ENCODE measurements at places on chromosomes 11 and 22.

- no peak for DNase-seq
Observed at GRCh38 chr11:131464461-131464860, 94.0 kb downstream of the NTM start.

DNA sequence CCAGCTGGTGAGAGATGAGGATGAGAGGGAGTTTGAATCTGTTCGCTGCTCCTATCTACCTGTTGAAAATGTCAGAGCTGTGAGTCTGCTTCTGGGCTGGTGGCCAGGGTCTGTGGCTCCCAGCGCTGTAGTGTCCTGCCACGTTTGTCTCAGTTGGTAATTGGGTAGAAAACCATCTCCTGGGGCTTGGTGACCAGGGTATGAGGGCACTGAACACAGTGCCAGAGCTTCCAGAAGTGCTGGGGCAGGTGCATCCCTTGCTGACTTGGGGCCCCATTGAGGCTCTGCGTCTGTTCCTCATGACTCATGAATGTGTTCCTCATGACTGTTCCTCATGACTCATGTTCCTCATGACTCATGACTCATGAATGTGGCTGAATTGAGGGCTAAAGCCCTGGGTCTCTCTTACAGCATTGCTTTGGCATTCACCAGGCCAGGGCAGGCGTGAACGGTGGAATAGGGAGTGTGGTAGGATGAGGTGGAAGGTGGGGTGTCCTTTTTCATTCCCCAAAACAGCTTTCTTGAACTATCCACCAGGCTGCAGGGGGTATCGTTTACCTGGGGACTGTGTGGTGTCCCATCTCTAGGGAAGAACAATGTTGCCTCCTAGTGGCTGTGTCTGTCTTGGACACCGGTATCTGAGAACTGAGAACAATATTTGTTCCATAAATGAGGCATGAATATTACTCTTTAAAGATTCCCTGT, 139.5 kb downstream of the COMMD9 start:
- no peak for DNase-seq

- no peak for DNase-seq
Observed at GRCh38 chr11:26331911-26332571, at the start of gene ANO3. ANO3 (plus strand) TSS chr11:26332130; CDS start chr11:26332276, 146 bp downstream.

DNA sequence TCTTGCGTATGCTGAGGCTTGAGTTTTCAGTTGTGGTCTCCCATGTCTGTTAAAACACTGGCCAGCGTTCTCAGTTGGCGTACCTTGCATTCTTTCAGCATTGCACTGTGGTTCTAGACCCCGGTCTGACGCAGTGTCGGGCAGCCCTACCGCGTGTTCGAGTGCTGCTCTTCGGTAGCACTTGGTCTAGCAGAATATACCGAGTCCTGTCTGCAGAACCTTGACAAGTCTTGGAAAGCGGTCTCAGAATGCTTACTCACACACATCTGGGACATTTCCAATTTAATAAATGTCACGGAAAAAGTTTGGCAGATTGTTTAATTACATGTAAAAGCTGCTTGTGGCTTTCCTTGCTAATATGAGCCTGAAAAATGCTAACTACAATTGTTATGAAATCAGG, 32.6 kb downstream of the PPFIA1 start:
- no peak for DNase-seq

DNA sequence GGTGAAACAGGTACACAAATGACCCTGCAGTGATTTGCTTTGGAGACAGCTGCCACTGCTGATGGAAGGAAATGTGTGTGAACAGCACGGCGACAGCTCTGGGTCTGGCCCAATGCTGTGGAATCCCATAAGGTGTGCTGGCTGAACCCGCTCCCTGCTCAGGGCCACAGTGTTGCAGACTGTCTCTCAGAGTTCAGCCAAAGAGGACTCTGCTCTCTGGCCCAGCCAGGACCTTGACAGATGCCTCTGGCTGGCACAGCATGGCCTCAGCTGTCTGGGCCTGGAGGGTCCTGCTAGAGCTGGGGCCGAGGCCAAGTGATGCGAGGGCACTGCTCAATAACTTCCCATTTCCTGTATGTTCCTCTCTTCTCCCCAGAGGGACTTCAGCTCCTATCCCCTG, 5.3 kb upstream of the ABCC8 start:
- no peak for DNase-seq

- DNase-seq: no peak
Observed at GRCh38 chr11:34488855-34489557, 24.6 kb downstream of the ELF5 start.

DNA sequence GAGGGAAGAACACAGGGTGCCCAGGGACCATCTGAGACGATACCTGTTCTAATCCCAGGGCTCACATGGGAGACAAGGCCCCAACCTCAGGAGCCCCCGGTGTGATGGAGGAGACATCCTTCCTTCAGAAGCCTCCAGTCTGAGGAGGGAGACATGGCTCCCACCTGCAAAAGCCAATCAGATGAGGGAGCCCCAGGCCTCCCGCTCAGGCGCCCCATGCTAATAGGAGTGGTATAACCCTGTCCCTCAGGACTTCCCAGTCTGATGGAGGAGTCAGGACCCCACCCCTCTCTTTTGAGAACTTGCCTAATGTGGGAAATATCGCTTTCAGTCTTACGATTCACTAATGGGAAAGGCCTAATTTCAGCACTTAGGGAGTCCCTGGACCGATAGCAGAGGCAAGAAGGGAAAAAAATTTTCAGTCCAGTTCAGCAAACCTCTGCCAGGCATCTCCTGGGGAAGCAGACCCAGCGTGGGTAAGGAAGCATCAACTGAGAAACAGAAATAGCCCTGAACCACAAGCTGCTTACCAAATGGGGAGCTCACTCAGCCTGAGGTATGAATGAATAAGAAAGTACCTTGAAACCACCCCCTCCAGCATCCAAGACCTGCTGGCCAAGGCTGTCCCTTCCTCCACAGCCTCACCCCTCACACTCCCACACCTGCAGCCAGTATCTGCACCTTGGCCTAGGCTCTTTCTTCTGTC, 5.9 kb downstream of the ARRB1 start:
- DNase-seq: no peak

GRCh38 chr11:31974366-31975136, 116.3 kb upstream of the RCN1 start:
- DNase-seq: no peak

Measured in DND-41 (cell line).